ENCODE measurements at places on chromosomes 7 and 10. TPM values are rescaled to one million over a fixed set of nuclear protein-coding genes. Genes with fewer than 3 reads are reported as not detected.

SFR1 gene
- total RNA-seq, result 5.8 TPM

ELN gene
- total RNA-seq, result not detected

C10orf120 gene
- total RNA-seq, result not detected

CCL24 gene
- total RNA-seq, result not detected

TPST1 gene
- total RNA-seq, result 36.8 TPM

Data from mammary epithelial cell (primary cell).